GF-D8 (cell line): ENCODE measurements at places on chromosomes 7 and 10.

DNA sequence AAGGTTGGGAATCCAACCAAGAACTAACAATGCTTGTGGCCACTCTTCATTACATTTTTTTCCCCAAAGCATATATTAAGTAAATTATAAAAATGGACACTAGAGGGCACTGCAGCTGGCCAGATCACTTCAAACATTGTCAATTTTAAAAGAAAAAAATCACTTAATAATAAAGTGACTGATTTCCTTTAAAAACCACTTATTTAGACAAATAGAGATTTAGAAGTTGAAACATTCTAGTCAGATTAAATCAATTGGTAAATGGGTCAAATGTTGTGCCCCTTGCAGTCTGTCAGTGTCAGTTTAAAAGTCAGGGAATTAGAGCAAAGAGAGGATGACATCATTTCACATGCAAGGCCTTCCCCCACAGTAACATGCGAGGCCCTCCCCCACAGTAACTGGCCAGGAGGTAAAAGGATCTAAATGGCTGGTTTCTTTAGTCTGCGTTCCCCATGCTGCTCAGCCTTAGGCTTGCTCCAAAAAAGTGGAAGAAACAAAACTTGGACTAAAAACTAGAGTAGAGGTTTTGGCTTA, 177.9 kb downstream of the SKAP2 start:
- no peak for DNase-seq

DNA sequence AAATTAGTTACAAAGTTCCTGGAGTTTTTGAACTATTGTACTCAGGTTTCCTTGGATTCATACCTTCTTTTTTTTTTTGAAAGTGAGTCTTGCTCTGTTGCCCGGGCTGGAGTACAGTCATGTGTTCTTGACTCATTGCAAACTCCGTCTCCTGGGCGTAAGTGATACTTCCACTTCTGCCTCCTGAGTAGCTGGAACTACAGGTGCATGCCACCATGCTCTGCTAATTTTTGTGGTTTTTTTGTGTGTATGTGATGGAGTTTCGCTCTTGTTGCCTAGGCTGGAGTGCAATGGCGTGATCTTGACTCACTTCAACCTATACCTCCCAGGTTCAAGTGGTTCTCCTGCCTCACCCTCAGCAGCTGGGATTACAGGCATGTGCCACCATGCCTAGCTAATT, 22.3 kb downstream of the MCM10 start:
- DNase-seq: no peak

DNA sequence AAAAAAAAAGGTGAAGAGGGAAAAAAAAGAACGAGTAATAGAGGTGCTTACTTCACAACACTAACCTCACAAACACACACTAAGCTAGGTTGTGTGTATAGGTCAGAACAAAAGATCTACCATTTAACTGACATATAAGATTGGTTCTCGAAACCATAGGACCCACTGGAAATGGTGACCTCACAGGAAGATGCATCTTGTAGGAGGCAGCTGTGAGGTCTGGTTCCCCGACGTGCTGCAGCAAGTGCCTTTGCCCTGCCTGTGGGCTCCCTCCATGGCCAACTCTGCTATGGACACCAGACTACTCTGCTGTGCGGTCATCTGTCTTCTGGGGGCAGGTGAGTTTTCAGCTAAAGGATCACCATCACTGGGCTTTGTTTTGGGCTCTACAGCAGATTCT, 133.8 kb upstream of the PRSS1 start:
- DNase-seq: no peak

- DNase-seq: peak; percentile 81
Measured at GRCh38 chr7:43648473-43649406, 65.8 kb downstream of the STK17A start.

- DNase-seq: no peak
Measured at GRCh38 chr7:151168003-151168786, 701 bp upstream of the GBX1 start.

DNA sequence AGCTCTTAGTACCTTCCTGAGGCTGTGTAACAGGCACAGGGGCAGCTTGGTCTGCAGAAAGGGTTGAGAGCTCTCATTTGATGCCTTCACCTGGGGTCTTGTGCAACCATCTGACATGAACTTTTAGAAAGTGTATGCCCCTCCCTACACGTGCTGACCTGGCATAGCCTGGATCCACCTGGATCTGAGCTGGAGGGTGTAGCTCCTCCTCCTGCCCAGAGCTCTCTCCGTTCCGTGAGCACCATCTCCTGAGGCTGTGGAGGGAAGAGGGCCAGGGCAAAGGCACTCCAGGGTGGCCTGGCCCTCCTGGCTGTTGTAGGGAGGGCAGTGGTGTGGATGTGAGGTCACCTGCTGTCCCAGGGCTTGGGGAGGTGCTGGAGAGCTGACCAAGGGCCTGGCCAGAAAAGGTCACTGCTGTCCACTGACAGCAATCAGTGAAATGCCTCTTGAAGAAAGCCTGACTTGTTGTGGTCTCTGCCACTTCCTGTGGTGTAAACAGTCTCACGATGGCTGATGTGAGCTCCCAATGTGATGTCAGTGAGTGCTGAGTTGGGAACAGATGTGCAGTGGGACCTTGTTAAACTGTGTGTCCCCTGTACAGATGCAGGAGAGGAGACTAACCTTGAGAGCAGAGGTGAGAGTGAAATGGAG, 23.0 kb downstream of the AMZ1 start:
- peak; percentile 56 for DNase-seq

- no peak for DNase-seq
Measured at GRCh38 chr7:70698219-70698832, 433.6 kb upstream of the GALNT17 start.
